ENCODE measurements at places on chromosomes 4 and X.

DNA sequence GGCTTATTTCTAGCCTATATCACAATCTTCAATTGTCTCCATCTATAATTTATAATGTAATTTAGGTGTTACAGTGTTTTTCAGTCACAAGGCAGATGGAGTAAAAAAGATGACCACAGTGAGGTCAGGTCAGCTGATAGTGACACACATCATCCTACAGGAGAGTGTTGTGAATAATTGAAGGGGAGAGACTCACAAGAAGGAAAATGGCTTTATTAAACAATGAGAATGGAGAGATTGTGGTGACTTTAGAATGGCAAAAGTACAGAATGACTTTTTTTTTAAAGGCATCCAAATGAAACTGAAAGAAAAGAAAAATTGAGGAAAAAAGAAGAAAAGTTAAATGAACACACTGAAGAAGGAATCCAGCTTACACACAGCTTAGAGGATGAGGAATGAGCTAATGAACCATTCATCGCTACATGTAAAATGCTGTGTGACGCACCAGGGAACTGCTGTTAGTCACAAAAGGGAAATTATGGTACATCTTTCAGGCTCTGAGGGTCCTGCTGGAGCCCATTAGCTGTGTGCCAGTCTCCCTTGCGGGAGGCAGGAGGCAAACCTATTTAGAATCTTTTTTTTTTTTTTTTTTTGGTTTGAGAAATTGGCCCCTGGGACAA is 56.6 kb downstream of the SPRY1 start:
- no peak for DNase-seq

DNA sequence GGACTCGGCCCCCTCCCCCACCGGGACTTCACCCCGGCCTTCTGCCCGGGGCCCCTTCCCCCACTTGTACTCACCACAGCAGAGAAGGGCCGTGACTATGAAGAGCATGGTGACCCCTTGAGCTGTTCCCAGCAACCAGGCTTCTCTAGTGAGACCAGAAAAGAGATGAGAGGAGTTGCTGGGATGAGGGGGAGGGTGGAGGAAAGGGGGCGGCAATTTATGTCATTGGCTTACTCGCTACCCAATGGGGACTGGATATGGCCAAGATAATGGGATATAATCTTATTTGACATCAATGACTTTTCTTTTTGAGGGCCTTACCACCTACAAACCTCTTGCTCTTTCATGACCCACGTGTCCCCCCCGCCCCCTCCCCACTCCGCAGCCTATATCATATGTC is 9.9 kb downstream of the IGSF1 start:
- no peak for DNase-seq

DNA sequence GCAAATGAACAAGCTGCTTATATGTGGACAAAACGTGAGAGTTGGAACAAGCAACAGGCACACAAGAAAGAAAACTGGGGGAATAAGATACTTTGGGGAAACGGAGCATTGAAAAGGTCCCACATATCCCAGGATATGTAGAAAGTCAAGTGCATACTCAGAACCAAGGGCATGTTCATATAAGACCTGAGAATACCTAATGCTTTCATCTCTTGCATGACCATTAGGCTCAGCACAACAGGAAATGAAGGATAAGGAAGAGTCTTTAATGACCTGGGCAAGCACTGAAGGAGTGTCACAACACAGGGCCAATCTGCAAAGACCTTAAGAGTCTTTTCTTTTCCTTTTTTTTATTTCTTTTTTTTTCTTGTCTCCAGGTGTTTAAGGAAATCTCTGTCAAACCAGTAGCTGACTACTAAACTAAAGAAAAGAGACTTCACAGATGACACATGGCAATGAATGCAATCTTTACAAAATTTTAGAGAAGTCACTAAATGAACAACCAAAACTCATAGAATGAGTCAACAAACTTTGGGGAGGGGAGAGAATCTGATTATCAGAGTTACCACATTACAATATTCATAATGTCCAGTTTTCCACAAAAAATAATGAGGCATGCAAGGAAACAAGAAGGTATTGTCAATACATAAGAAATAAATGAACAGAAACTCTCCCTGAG is 67.9 kb upstream of the STK26 start:
- DNase-seq: no peak

- no peak for DNase-seq
Measured at GRCh38 chr4:138341739-138342415, 99.7 kb upstream of the SLC7A11 start.

GRCh38 chr4:24588216-24588954 is 4.0 kb upstream of the DHX15 start:
- DNase-seq: no peak

- DNase-seq: no peak
Measured at GRCh38 chr4:82235346-82235745, 138.4 kb downstream of the HNRNPD start.

DNA sequence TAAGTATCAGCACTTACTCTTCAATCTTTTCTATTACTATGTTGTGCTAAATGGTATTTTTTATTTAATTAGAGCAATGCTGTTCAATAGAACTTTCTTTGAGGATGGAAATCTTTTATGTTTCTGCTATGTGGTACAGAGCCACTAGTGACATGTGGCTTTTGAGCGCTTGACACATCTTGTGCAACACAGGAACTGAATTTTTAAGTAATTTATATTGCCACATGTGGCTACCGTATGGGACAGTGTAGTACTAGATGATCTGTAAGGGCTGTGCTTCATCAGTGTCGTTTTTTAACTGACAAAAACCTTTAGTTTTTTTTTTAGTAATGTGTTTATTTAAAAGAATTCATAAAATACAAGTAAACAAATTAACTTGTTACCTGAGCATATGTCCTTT is 22.4 kb downstream of the HPRT1 start:
- no peak for DNase-seq

DNA sequence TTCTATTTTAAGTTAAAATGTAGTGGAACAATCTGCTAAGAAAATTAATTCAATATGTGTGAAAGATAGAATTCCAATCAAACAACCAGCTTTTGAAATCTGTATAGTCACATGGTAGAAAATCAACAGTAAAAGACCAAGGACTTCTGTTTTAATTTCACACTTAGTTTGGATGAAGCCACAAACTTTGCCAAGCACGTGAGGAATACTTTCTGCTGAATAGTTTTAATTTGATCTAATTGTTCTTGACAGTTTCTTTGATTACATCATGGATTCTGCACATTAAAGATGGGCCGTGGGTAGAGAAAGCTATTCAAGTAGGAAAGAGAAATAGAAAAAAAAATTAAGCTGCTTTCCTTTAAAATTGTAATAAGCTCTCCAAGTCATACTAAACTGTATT is 137.9 kb upstream of the FAM241A start:
- DNase-seq: no peak

DNA sequence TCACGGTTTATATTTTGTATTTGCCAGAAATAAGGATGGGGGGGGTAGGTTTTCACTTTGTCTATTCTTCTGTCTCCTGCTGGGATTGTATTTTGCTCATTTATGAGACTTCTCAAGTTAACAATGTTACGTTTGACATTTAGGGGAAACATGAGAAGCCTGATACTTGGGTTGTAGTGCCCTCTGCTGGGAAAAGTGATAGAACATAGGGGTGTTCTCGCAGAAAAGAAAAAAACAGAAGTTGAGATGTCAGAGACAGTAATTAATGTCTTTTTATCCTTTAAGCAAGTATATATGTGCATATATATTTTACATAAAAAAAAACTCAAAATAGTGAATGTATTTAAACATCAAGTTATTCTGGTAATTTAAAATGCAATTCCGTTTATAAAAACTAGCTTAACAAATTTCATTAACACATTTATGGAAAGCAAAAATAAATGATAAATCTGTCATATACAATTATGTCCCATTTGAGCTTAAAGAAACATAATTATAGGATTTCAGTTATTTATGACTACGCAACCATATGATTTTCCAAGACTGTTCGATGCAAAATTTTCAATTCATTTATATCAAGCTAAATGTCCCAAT is 46.0 kb upstream of the TMPRSS11F start:
- peak; percentile 28 for DNase-seq

DNA sequence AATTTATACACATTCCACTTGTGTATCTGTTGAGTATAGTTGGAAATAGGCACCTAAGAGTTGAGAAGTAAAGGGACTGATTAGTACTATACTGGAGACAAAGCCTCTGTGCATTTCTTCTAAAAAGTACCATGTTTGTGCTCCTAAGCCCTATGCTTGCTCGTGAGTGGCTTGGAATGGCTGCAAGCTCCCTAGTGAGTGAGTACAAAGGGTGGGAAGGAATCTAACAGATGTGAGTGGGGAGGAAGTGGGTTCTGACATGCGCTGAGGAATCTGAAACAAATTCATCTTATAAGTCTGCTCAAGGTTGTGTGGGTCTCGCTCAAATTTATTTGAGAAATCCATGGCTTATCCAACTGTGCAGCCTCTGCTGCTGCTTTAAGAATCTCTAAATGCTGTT is 13.3 kb downstream of the SPCS3 start:
- no peak for DNase-seq

- DNase-seq: no peak
Measured at GRCh38 chrX:101932249-101932570, 383 bp upstream of the ZMAT1 start.

GRCh38 chr4:48205107-48205506 is 64.5 kb downstream of the TEC start:
- DNase-seq: no peak

- DNase-seq: no peak
Measured at GRCh38 chr4:15675356-15675755, 6.3 kb upstream of the FAM200B start.

GRCh38 chr4:153242839-153243324 is 38.6 kb downstream of the TRIM2 start:
- DNase-seq: no peak

- DNase-seq: no peak
Measured at GRCh38 chr4:177937041-177937440, 494.8 kb upstream of the AGA start.

DNA sequence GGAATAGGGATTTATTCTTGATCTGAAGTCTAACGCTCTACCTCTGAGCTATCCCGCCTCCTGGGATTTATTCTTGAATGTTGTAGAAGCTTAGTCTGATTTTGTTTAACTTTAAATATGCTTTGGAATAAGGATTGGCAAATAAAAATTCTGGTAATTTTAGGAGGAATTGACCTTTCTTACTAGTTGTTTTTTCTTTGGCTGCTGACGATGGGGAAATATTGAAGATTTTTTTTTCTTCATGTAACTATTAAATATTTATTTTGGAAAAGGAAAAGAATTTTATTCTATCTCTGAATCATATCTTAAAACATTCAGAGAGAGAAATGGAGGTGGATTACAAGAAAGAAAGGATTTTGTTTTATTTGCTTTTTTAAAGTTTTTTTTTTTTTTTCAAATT is 122.9 kb downstream of the PDLIM5 start:
- no peak for DNase-seq

- DNase-seq: no peak
Measured at GRCh38 chrX:71504346-71504745, 28.6 kb upstream of the OGT start.

- DNase-seq: peak; percentile 62
Measured at GRCh38 chrX:49291615-49292337, 11.7 kb upstream of the GAGE10 start.

GRCh38 chr4:1249731-1250526 is 999 bp upstream of the CTBP1 start:
- no peak for DNase-seq

DNA sequence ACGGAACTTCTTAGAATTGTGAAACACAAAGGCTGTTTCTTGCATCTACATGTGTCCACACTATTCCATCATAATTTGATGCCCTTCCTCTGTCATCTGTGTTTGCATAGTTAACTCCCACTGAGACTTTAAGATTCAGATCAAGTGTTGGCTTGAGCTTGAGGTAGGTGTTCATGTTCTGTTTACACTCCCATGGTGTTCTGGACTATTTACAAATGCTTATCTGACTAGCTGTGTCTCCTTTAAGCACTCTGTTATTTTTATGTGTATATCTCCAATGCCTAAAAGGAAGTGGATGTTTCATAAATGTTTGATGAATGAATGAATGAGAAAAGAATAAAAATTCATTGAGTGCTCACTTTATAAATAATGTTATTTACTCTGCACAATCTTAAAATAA is 622.7 kb downstream of the RAB28 start:
- no peak for DNase-seq

- no peak for DNase-seq
Measured at GRCh38 chrX:124016825-124017224, 55.3 kb downstream of the STAG2 start.

DNA sequence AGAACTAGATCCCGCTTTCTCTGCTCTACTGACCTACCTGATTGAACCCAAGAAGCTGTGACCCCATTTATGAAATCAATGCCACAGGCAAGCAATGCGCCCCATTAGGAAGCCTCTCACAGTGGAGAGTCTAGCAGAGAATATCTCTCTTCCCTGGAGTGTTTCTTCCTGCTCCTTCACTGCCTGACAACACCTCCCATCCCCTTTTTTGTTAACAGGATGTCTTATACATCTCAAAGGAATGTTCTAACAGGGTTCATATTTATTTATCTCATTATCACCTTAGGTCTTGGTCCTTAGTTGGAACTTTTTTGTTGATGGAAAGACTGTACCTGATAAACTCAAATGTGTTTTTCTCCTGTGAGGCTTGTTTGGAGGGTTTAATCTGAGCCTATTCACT is 35.5 kb downstream of the SLIT2 start:
- DNase-seq: no peak

DNA sequence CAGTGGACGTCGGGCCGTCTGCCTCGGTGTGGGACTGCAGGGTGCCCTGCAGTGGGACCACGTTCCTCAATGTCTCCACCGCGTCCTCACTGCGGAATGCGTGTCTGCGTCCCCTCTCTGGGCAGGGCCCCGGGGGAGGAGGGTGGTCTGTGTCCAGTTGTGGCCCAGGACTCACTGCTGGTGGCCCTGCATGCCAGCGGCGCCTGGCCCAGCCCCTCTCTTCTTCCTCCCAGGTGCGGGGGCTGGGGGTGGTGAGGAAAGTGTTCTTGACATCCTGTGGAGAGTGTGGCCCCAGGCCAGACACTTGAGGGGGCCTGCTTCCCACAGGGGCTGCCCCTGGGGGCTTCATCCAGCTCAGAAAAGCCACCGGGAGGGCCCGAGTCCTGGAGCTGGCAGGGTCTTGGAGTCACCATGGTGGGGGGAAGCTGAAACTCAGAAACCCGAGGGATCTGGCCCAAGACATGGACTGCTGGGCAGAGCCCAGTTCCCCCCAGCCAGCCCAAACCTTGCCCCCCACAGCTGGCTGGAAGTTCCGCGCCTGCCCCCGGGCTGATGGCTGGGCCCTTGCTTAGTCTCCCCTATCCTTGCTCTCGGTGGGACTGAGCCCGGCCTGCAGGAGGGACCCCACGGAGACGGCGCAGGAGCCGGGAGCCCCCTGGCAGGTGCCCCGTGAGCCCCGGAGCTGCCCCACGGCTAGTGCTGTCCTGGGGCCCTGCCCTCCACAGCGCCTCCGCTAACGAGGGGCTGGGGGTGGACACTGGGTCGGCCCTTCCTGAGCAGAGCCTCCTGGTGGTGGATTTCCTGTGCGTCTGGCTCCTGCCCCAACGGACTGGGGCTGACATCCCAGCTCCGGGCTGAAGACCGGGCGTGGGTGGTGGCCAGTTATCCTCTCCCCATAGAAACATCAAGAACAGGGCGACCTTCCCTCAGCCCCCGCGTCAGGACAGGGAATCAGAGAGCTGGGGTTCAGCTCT is 2.9 kb downstream of the DOK7 start:
- DNase-seq: no peak

Measured in NT2/D1 (cell line).